Jurkat, Clone E6-1 (cell line): ENCODE measurements at places on chromosomes 1 and 21.

GRCh38 chr1:247164694-247165093 lies 7.1 kb downstream of the ZNF124 start:
- DNase-seq: no peak

DNA sequence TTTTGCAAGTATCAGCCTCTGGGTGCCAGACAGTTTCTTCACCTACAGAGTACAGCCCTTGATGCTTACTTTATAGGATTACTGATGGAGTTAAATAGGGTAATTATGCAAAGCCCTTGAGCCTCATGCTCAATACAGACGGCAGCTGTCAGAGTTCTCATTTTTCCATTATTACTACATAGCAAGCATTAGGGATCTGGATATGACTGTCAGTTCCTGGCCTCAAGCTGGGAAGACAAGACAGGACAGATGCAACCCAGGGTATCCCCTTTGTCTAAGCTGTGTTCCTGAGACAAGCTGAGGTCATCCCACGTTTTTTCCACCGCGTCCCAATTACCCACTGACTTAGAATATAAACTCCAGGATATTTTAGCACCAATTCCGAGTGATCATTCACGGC lies 94.4 kb downstream of the SLC35F3 start:
- DNase-seq: no peak

GRCh38 chr1:212488436-212489283 lies 55.9 kb downstream of the NENF start:
- no peak for DNase-seq

DNA sequence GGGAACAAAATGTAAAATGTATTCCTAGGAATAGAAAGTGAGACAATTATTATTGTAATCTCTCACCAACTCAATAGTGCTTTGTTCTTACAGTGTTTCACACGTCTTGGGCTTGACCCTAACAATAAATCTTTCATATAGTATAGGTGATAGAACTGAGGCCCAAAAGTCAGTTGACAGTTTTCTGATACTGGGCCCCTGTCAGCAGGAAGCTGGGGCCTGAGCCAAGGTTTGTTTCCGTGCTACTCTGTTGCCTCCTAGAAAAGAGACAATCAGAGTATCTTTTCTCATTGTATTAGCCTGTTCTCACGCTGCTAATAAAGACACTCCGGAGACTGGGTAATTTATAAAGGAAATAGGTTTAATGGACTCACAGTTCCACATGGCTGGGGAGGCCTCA lies 5.0 kb downstream of the RRP1B start:
- DNase-seq: no peak

DNA sequence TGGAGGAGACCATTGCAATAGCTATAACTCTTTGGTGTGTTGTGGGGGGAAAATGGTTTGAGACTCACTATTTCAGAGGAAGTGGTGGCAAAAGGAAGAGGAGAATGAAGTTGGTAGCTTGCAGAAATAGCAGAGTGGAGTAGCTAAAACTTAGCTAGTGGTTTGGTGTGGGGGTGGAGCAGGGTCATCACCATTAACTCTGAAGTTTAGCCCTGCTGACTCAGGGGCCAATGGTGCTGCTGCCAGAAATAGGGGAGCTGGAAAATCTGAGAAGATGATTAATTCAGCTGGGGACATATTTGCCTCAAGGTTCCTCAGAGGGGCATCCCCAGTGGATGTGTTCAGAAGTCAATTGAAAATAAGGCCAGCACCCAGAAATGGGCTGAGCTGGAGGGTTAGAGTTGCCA lies 65.4 kb downstream of the RUNX1 start:
- DNase-seq: peak; percentile 85

GRCh38 chr1:3510136-3510955 lies 55.9 kb downstream of the ARHGEF16 start:
- DNase-seq: no peak
